ENCODE measurements at places on chromosomes 13 and 19.

GRCh38 chr13:22375151-22375550, 704.3 kb downstream of the FGF9 start:
- DNase-seq = no peak

- no peak for DNase-seq
Measured at GRCh38 chr19:20385061-20385460, 180.5 kb downstream of the ZNF737 start.

- no peak for DNase-seq
Measured at GRCh38 chr13:40204246-40204645, 462.2 kb downstream of the FOXO1 start.

- DNase-seq = no peak
Measured at GRCh38 chr19:7258840-7259395, 35.3 kb downstream of the INSR start.

DNA sequence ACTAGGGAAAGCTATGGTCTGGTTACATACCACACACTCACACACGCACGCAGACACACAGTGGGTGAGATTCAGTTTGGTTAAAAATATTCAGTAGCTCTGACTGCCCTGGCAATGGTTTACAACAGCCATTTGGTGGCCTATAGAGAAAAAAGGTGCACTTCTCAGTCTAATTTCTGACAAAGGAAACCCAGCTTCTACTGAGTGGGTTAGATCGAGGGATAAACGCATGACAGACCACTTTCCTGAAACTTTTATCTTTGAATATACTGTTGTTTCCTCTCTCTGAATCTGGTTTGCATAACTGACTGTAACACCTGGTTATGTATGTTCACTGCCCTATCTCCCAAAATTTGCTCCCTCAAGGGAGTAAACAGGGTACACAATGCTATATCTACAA, 2.5 kb downstream of the LIG4 start:
- no peak for DNase-seq

- no peak for DNase-seq
Measured at GRCh38 chr13:65456150-65456912, 1773.8 kb downstream of the PCDH9 start.

DNA sequence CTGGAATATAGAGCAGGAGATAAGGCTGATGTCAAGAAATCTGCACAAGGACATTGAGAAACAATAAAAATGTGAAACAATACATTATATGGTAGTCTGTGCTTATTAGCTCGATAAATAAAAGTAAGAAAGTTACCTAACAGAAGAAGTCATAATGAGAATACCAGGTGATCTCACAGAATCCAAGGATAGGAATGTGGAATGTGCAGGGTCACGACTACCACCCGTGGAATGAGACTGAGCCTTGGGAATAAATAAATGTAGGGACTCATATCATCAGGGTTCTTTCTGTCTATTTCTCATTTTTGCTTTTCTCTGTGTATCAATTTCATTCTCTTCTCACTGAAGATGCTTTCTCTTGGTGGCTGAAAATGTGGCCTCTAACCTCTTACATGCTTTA, 26.0 kb upstream of the KBTBD7 start:
- no peak for DNase-seq

DNA sequence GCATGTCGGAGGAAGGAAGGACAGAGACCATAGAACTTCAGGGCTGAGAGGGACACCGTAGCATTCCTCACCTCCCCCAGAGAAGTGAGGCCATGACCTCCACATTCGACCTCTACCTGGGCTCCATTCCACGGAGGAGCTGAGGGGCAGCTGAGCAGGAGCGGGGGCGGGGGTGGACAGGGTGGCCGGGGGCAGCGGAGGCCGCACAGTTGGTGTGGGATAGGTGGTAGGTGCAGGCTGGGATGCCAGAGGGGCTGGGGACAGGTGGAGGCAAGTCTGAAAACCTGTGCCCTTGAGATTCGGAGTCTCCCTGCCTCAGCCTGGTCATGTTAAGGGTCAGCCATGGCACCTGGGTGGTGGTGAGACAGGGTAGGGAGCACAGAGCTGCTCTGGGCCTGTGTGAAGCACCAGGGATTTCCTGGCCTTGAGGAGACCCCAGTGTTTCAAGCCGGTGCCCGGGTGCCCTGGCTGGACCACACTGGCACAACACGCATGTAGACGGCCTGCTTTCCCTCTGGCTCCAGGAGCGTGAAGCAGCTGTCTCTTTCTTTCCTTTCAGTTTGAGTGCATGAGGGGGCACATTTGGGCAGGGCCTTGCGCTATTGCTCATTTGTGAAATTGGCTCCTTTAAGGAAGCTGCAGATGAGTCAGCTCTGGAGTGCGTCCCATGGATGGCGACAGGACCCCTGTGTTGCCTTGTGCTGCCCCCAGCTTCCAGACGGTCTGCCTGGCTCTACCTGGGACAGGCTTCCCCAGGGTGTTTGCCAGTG, 51.8 kb downstream of the TSSK6 start:
- DNase-seq = no peak
